ENCODE measurements at places on chromosomes 4 and X. TPM values are rescaled to one million over a fixed set of nuclear protein-coding genes. Genes with fewer than 3 reads are reported as not detected.

The AP1S2 gene
- 19.9 TPM for total RNA-seq

The IL13RA1 gene
- total RNA-seq, result 64.0 TPM

The FDCSP gene
- not detected for total RNA-seq

The GABRG1 gene
- not detected for total RNA-seq

The CLCN4 gene
- not detected for total RNA-seq

The NALF2 gene
- not detected for total RNA-seq

The TLR7 gene
- not detected for total RNA-seq

The RHOXF2B gene
- not detected for total RNA-seq

The DDX53 gene
- total RNA-seq, result not detected

The NLGN4X gene
- not detected for total RNA-seq

The SLC6A8 gene
- 15.1 TPM for total RNA-seq

The MAGEA2B gene
- not detected for total RNA-seq

The PABPC1L2B gene
- total RNA-seq, result not detected

The NUDT11 gene
- total RNA-seq, result 5.8 TPM

The PWWP3B gene
- not detected for total RNA-seq

The NAAA gene
- total RNA-seq, result 27.5 TPM

The RBM47 gene
- 1.9 TPM for total RNA-seq

The HERC5 gene
- total RNA-seq, result not detected

All from HFFc6 (cell line).